ENCODE measurements at places on chromosomes 11 and 22.
A peak's percentile ranks its signal among the peaks of the same experiment; 100 is the strongest.

DNA sequence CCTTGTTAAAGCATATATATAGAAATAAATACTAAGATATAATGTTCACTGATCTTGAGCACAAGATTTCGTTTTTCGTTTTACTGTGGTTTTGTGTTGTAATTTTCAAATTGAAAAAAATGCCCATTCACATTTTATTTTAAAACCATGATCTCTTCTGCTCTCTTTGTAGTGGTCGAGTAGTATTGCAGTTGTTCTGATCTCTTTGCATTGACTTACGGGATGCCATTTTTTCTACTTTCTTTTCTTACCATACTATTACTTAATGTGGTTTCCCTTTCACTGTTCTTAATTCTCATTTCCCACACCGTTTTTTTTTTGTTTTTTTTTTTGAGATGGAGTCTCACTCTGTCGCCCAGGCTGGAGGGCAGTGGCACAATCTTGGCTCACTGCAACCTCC lies 289.6 kb downstream of the DYNC2H1 start:
- DNase-seq, result no peak

DNA sequence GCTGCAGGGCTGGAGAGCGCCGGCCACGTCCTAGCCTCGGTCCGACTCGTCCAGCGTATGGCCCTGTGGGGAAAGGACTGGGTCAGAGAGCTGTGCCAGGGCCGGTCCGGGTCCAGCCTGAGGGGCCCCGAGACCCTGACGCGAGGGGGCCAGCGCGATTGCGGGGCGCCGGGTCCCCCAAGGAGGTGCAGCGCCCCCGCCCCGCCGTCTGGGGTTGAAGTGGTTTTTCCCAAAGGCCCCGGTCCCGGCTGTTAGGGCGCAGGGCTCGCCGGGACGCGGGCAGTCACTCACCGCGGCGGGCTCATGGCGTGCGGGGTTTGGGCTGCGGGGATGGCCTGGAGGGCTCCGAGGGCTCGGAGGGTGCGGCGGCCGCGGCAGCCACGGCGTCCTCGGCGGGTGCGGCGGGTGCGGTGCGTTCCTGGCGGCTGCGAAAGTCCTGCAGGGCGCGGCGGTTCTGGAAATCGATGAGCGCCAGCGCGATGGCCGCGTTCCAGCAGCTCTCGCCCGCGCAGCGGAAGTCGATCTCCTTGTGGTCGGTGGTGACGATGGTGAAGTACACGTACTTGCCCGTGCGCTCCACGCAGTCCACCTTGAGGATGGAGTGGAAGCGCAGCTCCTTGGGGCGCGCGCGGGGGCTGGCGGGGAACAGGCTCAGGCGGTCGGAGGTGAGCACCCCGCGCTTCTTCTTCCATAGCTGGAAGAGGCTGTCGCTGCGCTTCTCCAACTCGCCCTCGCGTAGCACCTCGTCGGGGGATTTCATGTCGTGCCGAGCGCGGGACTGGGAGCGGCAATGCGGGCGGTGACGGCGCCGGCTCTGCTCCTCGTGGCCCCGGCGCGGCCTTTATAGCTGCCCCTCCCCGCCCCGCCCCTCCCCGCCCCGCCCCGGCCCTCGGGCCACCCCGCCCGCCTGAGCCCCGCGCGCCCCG lies at the start of gene PHLDA2:
TSS of gene PHLDA2 (minus strand) at position 816 of the 926 bp plus-strand sequence. CDS start at position 760, 56 bp downstream.
- DNase-seq, result peak; percentile 75

- no peak for DNase-seq
Observed at GRCh38 chr11:70068345-70068744, 9.8 kb upstream of the ANO1 start.

DNA sequence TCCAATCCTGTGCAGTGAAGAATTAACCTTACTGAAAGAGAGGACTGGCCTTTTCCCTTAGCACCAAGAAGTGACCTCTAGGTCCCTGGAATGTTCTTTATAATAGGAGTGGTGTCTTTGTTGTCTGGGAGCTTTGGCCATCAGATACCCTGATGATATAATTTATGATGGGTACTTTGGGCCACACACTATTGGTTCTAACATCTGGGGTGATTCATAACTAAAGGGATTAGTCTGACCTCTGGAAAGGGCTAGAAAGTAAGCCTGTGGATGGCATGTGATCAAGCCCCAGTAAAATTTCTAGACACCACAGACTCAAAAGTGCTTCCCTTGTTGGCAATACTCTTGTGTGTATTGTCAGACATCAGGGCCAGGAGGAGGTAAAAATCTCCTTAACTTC lies 891.2 kb downstream of the KCNA4 start:
- no peak for DNase-seq

DNA sequence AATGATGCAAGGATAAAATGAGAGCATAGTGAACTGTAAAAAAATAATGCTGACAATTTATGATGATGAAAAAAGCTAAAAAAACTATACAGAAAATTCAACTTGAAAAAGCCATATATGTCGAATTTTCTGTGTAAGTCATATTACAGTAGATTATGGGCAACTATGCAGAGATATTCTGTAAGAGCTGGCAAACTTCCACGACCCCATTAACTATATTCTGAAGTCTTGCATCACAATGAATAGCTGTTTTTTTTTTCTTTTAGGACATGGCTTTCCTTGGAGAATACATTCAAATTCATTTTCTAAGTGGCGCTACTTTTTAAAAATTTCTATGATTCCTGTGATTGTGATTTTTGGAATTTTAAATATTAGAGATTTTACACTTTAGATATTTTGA lies 18.4 kb downstream of the PSMD13 start:
- DNase-seq, result no peak

DNA sequence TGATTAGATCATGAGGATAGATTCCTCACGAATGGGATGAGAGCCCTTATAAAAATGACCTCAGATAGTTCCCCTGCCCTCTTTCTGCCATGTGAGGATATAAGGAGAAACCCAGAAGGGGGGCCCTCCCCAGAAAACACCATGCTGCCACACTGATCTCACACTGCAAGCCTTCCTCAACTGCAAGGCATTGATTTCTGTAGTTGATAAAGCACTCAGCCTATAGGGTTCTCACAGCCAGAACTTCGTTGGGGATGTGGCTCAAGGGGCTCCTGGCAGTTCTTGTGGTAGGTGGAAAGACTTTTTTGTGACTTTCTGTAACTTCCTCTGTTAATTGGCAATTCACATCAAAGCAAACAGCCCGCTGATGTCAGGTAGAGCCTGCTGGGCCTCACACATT lies 108.9 kb downstream of the CD44 start:
- no peak for DNase-seq

GRCh38 chr11:72278905-72279304 lies 34.9 kb upstream of the PHOX2A start:
- DNase-seq, result no peak

GRCh38 chr22:46514592-46515207 lies 22.7 kb downstream of the CELSR1 start:
- DNase-seq, result peak; percentile 92

- DNase-seq, result no peak
Observed at GRCh38 chr11:10660323-10660722, 33.2 kb downstream of the IRAG1 start.

DNA sequence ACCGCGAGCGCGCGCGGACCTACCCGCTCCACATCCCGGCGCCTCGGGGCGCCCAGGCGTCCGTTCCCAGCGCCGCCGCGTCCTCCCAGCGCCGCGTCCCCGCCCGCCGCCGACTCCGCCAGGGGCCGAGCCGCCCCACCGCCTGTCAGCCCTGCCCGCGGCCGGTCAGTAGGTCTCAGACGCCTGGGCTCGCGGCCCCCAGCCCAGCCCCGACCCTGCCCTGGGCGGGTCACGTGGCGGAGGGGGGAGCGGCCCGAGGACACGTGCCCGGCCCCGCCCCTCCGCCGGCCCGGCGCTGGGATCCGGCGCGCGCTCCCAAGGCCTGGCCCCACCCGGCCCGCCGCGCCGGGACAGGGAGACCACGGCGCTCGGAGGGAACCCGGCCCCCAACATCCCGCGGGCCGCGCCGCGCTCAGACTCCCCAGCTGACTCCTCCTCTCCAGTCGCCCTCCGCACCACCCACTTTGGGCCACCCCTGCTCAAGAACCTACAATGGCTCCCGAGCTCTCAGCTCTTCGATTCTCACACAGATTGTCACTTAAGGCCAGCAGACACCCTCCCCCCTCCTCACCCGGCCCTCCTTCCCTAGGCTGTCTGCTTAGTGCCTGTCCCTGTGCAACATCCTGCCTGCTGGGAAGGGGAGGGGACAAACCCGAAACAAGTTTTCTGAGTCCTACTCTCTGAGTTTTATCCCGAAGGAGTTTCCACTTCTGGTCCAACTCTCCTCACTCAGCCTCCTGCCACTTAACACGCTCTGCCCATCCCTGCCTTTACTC lies at the start of gene RAB3IL1:
TSS of gene RAB3IL1 (minus strand) at position 233 of the 776 bp plus-strand sequence. CDS start at position 34, 199 bp downstream.
- peak; percentile 41 for DNase-seq

DNA sequence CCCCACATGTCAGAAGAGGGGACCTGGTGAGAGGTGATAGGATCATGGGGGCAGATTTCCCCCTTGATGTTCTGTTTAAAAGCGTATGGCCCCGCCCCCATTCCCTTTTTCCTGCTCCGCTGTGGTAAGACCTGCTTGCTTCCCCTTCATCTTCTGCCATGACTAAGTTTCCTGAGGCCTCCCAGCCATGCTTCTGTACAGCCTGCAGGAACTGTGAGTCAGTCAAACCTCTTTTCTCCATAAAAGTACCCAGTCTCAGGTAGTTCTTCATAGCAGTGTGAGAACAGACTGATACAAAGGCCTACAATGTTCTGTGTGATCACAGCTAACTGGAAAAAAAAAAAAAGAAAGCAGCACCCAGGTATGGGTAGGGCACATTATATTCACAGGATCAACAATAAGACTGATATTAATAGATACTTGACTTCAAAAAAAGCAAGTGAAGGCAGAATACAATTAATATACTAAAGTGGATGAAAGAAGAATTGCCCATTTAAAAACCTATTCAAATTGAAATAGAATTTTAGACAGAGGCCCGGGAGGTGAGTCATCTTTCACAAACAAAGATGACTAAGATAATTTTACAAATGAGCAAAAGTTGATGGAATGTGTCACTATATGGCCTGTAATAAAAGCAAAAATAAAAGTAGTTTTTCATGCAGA lies 1.7 kb upstream of the OR52K1 start:
- peak; percentile 46 for DNase-seq

DNA sequence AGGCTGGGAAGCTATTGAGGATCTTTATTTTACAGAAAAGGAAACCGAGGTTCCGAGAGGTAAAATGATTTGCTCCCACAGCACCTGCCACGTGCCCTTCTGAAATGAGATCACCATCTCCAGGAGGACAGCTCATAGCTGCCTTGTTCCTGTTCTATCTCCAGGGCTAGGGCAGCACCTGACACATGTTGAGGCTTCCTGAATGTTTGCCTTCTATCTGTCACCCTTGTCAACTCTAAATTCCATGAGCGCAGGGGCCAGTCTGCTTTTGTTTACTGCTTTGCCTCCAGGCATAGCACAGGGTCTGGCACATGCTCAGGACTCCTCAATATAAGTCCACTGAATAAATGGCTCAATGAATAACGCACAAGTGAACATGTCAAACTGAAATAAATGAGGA lies 24.1 kb downstream of the ASCC2 start:
- no peak for DNase-seq

DNA sequence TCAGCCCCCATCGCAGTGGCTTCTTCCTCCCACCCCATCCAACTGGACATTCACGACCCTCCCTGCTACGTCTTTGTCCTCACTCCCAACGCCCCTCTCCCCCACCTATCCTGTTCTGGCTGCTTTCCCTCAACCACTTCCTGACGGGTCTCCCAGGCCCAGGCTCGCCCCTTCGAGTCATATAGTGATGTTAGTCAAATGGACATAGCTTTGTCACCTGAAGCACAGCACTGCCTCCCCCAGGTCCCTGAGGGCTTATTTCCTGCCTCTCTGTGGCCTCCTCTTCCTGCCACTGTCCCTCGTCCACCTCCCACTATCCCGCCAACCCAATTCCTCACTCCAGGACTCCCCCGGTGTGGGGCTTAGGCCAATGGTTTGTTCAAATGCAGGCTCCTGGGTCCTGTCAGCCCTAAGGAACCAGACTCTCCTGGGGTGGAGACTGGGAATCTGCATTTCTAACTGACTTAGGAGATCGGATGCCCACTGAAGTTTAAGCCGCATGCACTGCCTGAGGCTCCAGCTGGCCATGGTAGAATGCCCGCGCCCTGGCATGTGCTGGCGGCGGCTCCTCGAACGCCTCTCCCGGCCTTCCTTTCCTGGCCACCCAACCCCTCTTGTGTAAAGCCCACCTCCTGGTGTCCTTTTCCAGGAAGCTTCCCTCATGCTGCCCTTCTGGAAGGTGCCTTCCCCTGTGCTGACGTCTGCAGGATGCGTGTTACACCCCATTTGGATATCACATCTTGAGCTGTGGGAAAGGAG lies 18.3 kb downstream of the SUN2 start:
- DNase-seq, result no peak

DNA sequence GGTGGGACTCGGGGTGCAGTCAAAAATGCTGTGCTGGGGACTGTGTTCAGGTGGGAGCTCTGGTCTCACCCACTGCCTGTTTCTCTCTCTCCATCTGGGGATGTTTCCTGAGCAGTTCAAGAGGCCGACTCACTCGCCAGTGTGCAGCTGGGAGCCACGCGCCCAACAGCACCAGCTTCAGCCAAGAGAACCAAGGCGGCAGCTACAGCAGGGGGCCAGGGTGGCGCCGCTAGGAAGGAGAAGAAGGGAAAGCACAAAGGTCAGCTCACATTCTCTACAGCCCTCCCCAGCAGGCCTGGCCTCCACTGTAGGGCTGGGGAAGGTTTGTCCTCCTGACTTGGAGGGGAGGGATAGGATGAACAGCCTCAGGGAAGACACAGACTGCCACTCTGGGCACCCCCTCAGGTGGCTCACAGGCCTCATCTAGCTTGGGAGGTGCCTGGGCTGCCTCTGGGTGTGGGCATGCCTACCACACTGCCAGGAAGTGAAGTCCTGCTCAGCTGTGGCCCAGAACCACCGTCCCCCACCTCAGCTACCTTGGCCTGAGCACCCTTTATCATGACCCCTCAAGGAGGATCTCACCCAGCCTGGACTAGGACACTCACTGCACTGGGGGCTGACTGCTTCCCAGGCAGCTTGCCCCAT lies 13.0 kb downstream of the TUB start:
- DNase-seq, result no peak

Measured in RWPE1 (cell line).